ENCODE measurements at places on chromosomes 5 and 9. TPM values are rescaled to one million over a fixed set of nuclear protein-coding genes. Genes with fewer than 3 reads are reported as not detected.

IFNA21 gene
- polyA plus RNA-seq = not detected

CD14 gene
- 52.3 TPM for polyA plus RNA-seq

IL4 gene
- polyA plus RNA-seq = not detected

CDH18 gene
- not detected for polyA plus RNA-seq

PHF24 gene
- polyA plus RNA-seq = not detected

NEUROG1 gene
- polyA plus RNA-seq = not detected

CCDC192 gene
- polyA plus RNA-seq = not detected

PKD2L2 gene
- polyA plus RNA-seq = not detected

FRMD3 gene
- 18.6 TPM for polyA plus RNA-seq

BICD2 gene
- 5.4 TPM for polyA plus RNA-seq

GGTA1 gene
- 5.1 TPM for polyA plus RNA-seq

PURA gene
- 4.2 TPM for polyA plus RNA-seq

COL23A1 gene
- not detected for polyA plus RNA-seq

HRH2 gene
- 0.23 TPM for polyA plus RNA-seq

- no peak for DNase-seq
These were observed 9.6 kb downstream of the GMCL2 start for GRCh38 chr5:178177569-178177968.

DNA sequence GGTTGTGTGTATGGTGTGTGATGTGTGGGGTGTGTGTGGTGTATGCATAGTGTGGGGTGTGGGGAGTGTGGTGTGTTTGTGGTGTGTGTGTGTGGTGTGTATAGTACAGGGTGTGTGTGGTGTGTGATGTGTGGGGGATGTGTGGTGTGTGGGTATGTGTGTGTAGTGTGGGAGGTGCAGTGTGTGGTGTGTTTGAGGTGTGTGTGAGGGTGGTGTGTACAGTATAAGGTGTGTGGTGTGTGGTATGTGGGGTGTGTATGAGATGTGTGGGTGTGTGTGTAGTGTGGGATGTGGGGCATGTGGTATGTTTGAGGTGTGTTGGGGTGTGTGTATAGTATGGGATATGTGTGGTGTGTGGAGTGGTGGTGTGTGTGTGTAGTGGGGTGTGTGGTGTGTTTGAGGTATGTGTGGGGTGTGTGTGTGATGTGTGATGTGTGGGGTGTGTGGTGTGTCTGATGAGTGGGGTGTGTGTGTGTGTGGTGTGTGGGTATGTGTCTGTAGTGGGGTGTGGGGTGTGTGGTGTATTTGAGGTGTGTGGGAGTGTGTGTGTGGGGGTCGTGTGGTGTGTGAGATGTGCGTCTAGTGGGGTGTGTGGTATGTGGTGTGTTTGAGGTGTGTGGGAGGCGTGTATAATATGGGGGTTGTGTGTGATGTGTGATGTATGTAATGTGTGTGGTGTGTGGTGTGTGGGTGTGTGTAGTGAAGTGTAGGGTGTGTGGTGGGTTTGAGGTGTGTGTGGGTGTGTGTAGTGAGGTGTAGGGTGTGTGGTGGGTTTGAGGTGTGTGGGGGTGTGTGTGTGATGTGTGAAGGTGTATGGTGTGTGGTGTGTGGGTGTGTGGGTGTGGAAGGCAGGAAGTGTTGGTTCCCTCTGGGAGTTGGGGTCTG lies 8.6 kb downstream of the ECSCR start:
- DNase-seq = no peak

- DNase-seq = no peak
These were observed 38.6 kb upstream of the TMOD1 start for GRCh38 chr9:97462914-97463313.

- DNase-seq = peak; percentile 63
These were observed 898 bp downstream of the CAMSAP1 start for GRCh38 chr9:135906291-135907005.

DNA sequence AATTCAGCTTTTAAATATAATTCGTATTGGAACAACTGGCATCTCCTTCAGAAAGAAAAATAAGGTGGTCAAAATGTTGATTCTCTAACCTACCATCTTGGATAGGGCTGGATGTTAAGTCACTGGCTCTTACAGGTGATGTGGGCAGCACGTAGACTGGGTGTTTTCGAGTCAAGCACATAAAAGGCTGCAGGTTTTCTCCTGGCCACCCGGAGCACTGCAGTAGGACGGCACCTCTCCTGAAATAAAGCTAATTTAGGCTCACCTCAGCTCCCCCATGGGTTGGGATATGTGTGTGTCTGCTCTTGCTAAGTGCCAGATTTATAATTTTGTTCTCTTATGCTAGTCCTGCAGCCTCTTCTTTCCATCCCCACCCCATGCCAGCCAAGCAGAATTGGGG lies 80.3 kb downstream of the IQGAP2 start:
- DNase-seq = no peak

GRCh38 chr5:179324760-179325295 lies 20.4 kb downstream of the ADAMTS2 start:
- DNase-seq = peak; percentile 53

- DNase-seq = no peak
These were observed 2.8 kb upstream of the HBEGF start for GRCh38 chr5:140349244-140349643.

DNA sequence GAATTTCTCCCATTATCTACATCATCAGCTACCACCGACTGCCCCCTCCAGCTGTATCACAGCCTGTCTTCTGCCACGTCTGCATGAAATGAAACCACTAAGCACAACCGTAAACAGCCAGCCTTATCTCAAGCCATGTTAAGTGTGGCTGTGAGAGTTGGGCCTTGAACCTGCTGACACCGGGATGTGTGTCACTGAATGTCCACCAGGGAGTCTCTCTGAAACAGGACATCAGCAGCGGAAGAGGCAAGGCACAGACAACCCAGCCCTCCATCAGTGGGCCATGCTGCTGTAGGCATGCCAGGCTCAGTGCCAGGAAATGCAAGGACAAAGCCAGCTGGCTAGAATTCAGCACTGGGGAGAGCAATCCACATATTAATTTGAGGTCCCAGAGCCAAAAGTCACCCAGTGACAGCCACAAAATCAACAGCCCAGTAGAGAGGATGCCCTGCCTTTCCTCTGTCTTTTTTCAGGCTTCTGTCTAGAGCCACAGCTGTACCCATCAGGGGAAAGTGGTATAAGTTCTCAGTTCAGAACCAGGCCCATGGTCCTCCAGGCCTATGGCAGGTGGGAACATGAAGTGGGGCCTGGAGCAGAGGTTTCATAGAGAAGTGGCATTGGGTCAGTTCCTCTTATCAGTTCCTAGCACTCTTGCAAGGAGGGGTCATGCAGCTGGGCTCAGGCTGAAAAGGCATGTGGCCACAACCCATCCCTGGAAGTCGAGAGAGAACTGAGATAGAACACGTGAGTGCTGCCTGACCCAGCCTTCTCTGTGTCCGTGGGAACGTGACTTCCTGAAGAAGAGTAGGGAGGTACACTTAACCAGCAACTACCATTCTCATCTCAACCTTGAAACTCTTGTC lies 199.4 kb downstream of the ESM1 start:
- DNase-seq = peak; percentile 70

DNA sequence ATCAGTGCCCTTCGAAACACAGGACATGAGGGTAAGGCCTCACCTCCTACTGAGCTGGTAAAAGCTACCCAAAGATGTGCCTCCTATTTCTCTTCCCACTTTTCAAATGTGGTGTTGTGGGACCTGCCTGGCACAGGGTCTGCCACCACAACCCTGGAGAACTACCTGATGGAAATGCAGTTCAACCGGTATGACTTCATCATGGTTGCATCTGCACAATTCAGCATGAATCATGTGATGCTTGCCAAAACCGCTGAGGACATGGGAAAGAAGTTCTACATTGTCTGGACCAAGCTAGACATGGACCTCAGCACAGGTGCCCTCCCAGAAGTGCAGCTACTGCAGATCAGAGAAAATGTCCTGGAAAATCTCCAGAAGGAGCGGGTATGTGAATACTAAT lies 1.9 kb downstream of the IRGM start:
- DNase-seq = no peak

- DNase-seq = no peak
These were observed 358.9 kb downstream of the DEPDC1B start for GRCh38 chr5:60340965-60341471.

GRCh38 chr5:14034963-14035362 lies 90.5 kb upstream of the DNAH5 start:
- no peak for DNase-seq

GRCh38 chr5:78555870-78556269 lies 92.7 kb downstream of the LHFPL2 start:
- no peak for DNase-seq

DNA sequence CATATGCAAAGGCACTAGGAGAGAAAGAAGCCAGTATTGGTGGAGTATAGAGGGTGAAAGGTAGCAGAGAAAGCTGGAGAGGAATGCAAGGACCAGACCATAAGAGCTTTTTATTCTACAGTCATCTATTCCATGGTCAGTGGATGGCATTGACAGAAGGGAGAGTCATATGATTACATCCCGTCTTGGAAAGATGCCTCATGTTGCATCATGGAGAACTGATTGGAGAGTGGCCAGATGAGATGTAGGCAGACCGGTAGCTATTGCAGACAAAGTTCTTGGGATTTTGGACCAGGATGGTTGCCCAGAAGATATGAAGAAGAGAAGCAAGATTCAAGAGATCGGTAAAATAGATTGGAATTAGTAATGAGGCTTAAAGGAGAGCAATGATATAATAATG lies 260.7 kb downstream of the CHSY3 start:
- no peak for DNase-seq

GRCh38 chr5:13188371-13188770 lies 756.1 kb downstream of the DNAH5 start:
- DNase-seq = no peak

GRCh38 chr9:108486831-108487230 lies 369.0 kb downstream of the ACTL7B start:
- DNase-seq = no peak

- no peak for DNase-seq
These were observed 467.3 kb upstream of the FTMT start for GRCh38 chr5:121384359-121384758.

DNA sequence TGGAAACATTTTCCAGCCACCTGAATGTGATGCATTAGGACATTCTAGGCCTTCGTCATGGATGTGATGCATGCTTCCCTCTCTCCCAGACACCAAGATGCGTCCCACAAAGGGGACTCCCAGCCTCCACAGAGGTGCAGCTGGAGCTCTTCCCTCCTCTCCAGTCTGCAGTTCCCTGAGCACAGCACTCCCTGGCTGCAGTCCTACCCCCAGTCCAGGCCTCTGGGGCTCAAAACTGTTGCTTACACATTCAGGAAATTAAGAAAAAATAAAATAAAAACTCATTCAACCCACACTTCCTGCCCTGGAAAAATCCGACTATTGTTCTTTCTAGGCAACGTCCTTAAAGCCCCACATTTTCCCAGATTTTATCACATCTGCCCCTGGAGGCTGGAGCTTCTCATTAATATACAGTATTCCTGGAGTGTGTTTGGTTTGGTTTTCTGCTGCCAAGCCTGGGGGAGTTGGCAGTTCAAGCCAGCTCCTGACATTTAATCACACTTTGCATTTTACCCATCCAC lies 78.4 kb upstream of the ICE1 start:
- no peak for DNase-seq

- DNase-seq = no peak
These were observed 8.1 kb downstream of the IDNK start for GRCh38 chr9:83630938-83631457.

DNA sequence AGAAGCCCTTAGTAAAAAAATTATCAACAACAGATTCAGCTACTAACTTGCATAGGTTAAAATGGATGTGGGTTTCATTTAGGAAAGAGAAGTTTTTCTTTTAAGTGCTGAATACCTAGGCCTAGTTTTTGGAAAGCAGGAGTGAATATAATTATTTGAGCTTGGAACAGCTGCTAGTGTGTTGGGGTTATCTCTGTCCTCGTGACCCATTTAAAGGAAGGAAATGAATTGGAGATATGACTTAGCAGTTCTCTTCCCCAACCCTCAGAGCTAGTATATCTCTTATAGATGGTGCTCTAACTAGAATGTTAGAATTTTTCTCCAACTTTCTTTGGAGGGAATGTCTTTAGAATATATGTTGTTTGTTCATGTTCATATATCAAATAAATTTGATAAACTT lies 38.6 kb downstream of the ZNF366 start:
- DNase-seq = no peak

GRCh38 chr5:137815202-137815990 lies 52.3 kb upstream of the MYOT start:
- DNase-seq = no peak

GRCh38 chr5:174688441-174689354 lies 35.7 kb upstream of the MSX2 start:
- DNase-seq = no peak

DNA sequence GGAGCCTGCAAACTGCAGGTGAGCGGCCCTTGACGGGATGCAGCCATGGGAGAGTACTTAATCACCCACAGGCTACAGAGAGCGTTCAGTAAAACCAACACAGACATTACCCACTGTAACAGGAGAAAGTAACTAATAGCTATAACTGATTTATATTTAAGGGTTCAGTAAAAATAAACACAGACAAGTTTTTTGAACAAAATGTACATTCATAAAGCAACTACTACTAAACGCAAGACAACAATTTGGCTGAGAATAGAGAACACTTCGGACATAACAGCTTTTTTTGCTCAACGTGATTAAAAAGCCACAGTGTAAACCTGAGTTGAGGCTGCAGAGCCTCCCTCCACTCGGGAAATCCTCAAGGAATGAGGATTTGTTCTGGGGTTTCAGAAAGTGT lies 61.7 kb downstream of the LIFR start:
- no peak for DNase-seq

- DNase-seq = no peak
These were observed 178.8 kb downstream of the GAPVD1 start for GRCh38 chr9:125440411-125440810.

- DNase-seq = no peak
These were observed 267.7 kb upstream of the RASA1 start for GRCh38 chr5:86999951-87000350.

DNA sequence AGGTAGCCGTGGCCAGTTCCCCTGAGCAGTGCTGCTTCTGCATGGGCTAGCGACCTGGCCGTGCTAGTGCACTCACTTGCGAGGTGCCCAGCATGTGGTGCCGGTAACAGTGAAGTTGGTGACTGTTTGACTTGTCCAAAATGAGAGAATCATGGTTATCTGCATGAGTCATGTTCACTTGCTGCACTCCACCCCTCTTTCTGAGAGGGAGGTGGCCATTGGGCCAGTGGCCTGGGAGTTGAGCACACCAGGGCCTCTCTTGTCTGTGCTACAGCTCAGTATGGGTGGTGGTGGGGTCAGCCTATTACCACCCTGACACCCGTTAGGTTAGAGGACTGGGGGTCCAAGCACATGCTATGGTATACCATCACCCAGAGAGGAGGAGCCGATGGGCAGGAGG lies 55.4 kb upstream of the GARNL3 start:
- peak; percentile 51 for DNase-seq

DNA sequence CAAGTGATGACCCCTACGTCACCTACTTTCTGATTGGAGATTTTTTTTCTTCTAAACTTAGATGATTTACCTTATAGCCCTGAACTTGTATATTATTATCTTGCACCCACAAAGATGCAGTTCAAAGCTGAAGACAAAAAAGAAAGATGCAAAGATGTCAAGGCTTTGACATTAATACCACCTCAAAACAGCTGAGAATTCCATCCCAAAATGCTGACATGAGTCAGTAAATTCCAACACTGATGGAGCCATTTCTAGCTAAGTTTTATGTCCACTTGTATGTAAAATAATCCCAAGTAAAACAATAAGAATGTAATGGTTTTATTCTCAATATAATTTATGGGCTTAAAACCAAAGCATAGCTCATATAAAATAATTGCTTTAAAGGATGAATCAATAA lies 91.5 kb upstream of the CDH9 start:
- DNase-seq = no peak
